ENCODE measurements at places on chromosomes 12 and 14.

- no peak for DNase-seq
Measured at GRCh38 chr14:103191844-103192243, 68.6 kb downstream of the TNFAIP2 start.

GRCh38 chr14:40757376-40757950 lies 849.2 kb upstream of the LRFN5 start:
- DNase-seq, result no peak

DNA sequence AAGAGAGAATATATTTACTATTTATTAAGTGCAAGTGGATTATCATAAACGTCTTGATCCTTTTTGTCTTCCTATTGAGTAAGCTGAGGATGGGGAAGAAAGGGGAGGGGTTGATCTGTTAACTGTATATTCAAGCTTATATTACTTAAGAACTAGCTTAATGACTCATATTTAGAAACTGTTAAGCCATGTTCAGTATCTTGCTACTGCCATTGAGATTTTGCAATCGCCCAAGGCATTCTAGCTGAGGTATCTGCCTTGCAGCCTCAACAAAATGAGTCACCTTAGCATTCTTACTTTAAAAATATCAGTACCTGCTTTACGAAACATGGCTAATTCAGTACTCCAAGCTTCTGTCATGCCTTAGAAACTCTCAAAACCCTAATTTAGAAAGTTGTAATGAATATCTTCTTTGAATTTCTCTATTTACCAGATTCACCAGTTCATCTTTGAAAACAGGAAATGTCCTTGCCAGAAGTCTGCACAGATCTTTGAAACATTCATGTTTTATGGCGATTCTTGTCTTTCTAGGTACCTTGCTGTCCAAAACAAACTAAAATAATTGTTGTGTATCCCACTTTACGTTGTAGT lies 76.1 kb downstream of the ALG10B start:
- DNase-seq, result no peak

DNA sequence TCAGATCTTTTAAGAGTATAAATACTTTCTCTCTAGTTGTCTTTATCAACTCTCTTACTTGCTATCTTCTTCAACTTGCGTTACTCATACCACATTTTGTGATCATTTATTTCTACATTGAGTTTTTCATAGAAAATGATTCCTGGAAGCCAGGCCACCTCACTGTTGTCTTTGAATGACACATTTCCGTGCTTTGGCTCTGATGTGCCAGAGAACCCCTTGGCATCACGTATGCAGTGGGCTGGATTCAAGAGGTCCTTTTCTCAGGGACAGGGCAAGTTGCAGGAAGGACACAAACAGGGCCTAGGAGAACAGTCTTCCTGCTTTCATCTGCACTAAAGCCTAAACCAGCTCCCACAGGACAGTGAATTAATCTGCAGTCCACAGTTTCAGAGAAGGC lies 70.3 kb upstream of the PYGL start:
- no peak for DNase-seq

- no peak for DNase-seq
Measured at GRCh38 chr14:23387916-23388882, 11.4 kb downstream of the CMTM5 start.

DNA sequence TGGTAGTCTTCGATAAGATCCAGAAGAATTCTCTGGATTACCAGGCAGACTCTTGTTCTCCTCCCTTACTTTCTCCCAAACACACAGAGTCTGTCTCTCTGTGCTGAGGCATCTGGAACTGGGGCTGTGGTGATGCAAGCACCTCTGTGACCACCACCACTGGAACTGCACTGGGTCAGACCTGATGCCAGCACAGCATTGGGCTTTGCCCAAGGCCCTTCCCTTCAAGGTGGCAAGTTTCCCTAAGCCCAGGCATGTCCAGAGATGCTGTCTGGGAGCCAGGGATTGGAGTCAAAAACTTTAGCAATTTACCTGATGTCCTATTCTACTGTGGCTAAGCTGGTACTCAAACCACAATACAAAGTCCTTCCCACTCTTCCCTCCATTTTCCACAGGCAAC lies 14.6 kb upstream of the TMPRSS12 start:
- DNase-seq, result no peak

DNA sequence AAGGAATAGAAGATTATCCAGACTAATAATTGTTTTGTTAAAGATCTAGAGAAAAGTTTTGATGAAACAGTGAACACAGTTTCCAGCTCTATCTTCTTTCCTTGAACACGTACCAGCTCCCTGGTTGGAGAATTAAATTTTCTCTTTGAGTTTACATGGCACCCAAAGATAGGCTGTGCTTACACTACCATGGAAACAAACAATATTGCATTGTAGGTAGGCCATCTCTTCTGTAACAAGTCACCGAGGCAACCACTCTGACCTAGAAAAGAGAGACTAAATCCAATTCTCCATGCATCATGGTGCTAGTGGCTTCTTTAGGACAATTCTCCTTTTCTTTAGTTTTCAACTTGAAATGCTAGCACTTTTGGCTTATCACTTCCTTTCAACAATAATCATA lies 9.9 kb downstream of the BMAL2 start:
- DNase-seq, result no peak

- no peak for DNase-seq
Measured at GRCh38 chr14:101288436-101289229, 272.7 kb upstream of the DIO3 start.

- DNase-seq, result no peak
Measured at GRCh38 chr12:124233846-124234640, 60.9 kb upstream of the RFLNA start.

- no peak for DNase-seq
Measured at GRCh38 chr12:45498645-45499044, 230.9 kb upstream of the ARID2 start.

DNA sequence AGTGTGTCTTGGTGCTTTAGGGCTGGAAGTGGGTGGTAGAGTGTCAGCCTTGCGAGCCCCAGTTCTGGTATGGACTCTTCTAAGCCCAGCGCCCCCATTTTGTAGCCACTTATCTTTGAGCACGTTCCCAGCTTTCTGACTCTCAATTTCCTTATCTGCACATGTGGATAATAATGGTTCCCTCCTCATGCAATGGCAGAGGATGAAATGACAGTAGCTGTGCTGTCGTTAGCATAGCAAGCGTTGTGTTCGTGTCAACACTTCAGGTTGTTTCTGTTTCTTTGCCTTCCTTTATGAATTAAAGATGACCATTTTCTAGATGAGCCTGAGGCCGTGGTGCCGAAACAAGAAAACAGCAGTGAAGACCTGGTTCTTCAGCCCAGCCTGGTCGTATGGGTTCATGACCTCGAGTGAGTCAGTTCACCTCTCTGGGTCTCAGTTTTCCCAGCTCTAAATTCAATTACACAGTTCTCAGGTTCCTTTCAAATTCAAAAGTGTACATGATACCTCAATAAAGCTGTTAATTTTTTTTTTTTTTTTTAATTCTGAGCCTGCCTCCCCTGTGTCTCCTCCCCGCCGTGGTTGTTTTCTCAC lies 233.0 kb downstream of the SLC41A2 start:
- no peak for DNase-seq

DNA sequence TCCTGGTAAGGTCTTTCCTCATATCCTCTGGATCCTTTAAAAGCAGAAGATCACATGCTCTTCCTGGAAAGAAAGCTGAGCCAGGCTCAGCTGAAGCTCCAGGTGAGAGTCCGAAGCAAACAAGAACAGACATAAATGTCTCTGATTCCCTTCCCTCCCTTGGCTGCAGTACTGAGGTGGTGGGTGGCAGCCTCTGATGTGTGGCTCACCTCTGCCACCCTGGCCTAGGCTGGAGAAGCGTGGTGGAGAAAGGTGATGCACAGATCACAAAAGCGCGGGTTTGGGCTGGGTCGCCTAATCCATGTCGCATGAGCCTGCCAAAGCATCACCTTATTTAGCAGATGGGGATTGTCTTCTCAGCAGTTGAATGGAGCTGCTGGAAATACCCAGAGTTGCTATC lies 2.8 kb upstream of the KRT76 start:
- no peak for DNase-seq

DNA sequence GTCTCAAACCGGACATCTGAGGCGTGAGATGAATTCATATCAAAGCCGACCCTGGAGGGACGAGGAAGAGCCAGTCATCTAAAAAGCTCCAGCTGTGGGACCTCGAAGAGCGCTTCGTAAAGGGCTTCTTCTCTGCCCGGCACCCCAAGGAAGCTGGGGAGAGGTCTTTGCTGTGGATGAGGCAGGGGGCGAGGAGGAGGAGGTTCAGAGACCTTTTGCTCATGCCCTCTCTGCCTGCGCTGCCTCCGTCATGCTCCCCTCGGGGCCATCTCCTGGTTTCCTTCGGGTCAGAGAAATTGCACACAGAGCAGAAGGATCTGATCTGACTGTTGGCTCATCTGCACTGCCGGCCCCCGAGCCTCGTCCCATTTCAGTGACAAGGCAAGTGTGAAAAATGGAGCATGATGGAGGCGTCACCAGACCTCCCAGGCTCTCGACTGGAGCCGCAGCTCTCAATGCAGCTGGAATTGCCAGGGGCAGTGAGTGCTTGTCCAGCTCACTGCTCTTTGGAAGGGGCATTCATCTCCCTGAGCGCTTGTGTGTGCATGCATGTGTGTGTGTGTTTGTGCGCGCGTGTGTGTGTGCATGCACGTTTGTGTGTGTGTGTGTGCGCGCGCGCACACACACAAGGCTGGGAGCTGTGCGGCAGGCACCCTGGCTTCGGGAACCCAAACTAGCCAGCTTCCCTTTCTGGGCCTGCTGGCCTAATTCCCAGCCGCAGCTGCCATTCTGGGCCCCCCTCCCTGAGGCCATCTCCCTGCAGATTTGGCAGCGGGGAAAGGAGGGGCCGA lies 9.2 kb downstream of the CABP1 start:
- no peak for DNase-seq

DNA sequence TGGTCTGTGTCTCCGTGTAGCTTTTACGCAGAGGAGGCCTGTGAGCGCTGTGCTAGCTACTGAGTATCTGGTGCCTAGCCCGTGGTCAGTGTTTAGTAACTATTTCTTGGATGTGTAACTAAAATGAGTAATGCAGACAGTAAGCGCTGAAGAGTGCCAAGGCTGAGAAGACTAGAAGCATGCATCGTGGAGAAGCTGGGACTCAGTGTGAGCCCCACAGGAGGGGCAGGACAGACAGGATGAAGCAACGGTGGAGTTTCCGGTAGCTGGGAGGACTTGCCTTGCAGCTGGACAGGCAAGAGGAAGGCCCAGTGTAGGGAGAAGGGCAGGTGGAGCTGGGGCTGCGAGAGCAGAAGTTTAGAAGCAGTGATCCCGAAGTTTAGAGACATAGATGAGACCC lies 233.4 kb upstream of the FKBP4 start:
- DNase-seq, result no peak

DNA sequence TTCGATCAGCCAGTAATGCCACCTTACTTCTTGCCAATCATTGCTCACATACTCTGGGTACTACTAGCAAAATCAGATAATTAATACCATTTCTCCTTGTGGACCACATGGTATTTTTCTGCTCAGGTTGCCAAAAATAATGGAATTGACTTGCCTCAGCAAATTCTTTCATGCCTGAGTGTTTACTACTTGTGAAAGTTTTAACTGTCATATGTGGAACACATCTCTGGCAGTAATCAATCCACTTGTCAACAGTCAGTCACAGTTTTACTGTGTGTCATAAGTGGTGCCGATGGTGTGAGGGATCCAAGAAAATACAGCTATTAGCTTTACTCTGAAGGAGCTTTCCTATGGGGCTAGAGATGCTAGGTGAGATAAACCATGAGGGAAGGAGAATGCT lies 55.3 kb upstream of the ATF1 start:
- no peak for DNase-seq

DNA sequence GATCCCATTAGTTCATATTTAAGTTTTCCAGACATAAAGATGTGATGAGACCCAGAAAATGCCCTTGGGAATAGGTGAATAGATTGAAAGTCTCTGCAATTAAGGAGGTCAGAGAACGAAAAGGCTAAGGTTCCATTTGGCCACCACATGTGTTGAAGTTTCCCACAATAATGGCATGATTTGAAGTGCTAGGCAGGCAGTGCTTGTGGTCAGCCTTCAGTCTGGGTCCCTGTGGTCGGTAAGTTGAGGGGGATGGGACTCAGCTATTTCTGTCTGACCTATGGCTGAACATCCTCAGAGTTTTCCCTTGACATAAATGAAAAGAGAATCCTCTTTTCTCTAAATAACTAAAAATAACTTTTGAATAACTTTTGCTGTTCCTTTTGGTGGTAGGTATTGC lies 92.4 kb downstream of the PELI2 start:
- no peak for DNase-seq

- DNase-seq, result peak; percentile 56
Measured at GRCh38 chr14:100147181-100147631, 12.2 kb downstream of the DEGS2 start.

- DNase-seq, result no peak
Measured at GRCh38 chr14:29403091-29403490, 524.6 kb downstream of the PRKD1 start.

DNA sequence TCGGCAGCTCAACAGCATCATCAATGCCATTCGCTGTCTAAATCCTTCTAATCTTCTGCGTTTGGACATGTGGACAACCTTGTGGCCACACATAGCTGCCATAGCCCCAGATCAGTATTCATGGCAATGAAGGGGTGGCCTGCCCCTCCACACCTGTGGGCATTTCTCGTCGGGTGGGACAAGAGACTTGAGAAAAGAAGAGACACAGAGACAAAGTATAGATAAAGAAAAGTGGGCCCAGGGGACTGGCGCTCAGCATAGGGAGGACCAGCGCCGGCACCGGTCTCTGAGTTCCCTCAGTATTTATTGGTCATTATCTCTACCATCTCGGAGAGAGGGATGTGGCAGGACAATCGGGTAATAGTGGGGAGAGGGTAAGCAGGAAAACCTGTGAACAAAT lies 42.3 kb downstream of the MAGOHB start:
- no peak for DNase-seq

DNA sequence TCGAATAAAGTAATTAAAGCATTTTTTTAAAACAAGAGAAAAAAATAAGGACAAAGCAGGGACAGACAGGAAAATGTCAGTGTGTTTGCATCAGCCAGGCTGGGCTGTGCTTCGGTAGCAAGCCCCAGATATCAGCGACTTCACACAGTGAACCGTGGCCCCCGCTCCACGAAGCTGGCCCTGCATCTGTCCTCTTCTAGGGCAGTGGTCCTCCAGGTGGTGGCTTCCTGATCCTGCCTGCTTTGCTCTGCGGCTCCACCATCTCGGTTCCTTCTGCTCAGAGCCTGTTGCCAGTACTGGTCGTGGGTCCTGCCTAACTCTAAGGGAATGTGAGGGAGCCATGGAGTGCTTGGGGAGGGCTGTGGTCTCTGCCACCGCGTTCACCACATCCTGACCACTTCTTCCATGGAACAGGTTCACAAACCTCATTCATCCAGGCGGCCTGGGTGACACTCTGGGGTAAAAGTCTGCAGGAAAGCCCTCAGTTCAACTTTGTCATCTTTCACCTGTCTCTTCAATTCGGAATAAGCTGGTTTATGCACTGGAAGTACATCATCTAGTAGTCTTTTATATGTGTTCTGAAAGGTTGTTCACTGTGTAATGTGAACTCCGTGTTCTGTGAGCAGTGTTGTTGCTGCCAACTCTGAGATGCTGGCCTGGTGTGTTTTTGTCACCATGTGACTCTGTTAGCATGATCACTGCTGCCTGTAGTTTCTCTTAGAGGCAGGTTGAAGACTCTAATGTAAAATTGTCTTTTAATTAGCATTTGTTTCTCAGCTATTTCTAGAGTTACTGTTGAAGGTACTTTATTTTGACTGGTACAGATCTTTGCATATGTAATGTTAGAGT lies 47.9 kb downstream of the ANKRD9 start:
- no peak for DNase-seq

Measured in activated gamma-delta T cell treated with anti-CD3 and anti-CD28 coated beads, Interleukin-2, amount 50 U/mL, for 16 hours (primary cell).